ENCODE measurements at places on chromosomes 11 and 22.

GRCh38 chr11:17063171-17064002, 14.1 kb downstream of the RPS13 start:
- DNase-seq: no peak

DNA sequence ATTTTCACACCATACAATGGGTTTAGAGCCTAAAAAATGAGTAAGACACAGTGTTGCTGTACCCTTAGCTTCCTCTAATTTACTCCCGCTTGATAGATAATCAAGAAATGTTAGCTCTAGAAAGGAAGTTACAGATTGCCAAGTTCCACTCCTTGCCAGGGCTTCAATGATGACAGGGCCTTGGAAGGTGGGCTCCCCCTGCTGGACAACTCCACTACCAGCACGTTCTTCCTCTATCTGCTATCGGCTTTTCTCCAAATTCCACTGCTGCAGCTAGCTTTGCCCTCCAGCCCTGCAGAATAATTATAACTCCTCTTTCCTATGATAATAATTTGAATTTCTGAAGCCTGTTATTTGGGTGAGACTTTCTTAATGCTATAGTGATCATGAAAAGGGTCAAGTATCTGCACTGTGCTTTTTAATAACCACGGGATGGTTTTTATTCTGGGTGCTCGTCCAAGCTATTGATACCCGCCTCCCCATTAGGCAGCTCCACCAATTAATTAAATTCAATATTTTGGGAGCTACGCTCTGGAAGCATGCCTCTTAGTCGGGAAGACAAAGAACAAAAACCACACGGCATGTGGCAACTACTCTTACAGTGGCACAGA, 9.0 kb downstream of the SYN3 start:
- peak; percentile 44 for DNase-seq

- no peak for DNase-seq
Observed at GRCh38 chr11:85627332-85627997, at the start of gene DLG2. TSS of gene DLG2 (minus strand) at chr11:85627344.

GRCh38 chr22:38725900-38726655, 20.3 kb downstream of the GTPBP1 start:
- no peak for DNase-seq

GRCh38 chr22:25942115-25942855, 200.3 kb downstream of the MYO18B start:
- DNase-seq: no peak

DNA sequence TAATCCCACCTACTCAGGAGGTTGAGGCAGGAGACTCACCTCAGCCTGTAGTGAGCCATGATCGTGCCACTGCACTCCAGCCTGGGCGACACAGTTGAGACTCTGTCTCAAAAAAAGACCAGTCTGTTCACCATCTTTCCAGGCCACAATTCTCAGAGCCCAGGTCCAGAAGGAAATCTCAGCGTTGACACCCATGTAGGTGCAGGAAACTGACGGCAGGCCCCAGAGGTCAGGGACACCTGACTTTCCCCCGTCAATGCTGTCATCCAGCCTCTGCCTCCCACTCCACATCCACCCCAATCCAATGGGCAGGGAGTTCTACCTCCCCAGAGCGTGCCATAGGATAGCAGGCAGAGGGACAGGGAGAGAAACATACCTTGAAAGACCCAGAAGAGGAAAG, 5.9 kb upstream of the GRK2 start:
- no peak for DNase-seq

DNA sequence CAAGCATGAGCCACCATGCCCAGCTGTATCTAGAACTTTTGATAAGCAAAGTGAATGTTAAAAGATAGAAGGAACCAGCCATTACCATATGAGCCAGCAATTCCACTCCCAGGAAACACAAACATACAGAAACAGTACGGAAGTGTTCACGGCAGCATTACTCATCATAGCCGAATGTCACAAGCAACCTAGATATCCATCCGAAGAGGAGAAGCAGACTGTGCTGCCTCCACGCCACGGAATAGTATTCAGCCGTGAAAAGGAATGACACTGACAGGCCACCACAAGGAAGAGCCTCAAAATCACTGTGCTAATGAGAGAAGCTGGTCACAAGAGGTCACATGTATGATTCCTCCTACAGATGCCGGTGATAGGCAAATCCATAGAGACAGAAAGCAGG, 17.6 kb upstream of the MGAT3 start:
- no peak for DNase-seq

DNA sequence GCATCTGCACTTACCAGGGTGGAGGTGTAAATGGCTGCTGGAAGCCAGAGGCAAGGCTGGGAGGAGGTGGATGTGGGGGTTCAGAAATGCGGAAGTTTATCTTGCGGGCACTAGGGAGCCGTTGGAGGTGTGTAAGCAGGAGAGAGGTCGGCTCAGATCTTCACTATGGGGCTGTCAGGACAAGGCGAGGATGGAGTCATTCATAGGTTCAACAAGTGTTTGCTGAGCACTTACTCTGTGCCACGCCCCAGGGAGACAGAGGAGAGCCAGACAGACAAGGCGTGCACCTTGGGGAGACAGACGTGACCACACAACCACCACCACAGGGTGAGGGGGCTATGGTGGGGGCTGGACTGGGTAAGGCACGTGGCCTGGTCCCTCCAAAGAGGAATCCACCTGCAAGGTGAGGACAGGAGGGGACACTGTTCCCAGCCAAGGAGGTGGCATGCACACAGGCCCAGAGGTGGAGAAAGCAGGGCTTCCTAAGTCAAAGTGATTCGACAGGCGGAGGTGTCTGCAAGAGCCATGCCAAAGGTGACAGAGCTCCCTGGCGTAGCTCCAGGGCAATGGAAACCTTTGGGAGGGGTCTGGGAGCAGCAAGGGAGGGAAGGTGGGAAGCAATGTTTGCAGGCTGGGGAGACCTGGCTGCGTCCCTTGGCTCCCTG, 30.8 kb upstream of the TCF20 start:
- DNase-seq: no peak

DNA sequence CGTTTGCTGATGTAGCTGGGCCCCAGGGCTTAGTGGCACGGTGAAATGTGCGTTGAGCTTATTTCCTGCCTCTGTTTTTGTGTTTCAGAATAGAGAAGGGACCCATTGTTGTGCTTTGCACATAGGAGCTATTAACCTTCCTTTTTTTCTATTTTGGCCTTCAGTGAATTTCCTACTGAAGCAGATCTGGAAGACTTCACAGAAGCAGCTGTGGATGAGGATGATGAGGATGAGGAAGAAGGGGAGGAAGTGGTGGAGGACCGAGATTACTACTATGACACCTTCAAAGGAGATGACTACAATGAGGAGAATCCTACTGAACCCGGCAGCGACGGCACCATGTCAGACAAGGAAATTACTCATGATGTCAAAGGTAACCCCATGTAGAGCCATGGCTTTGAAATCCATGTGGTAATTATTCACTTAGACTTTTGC, 37.4 kb upstream of the ST14 start:
- no peak for DNase-seq

DNA sequence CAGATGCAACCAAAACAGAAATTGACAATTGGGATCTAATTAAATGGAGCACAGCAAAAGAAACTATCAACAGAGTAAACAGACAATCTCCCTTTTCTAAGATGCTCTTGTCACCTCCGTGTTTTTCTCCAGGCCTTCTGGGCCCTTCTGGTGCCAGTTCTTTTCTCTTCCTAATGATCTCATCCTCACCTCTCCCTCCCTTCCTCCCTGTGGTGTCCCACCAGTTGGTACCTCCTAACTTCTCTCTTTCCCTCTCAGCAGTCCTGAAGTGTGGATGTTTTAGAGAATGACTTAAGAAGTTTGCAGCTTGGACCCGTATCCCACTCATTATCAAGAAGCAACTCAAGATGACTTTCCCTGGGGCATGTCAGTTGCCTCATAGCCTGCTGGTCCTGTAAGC, 6.4 kb downstream of the APOBEC3H start:
- DNase-seq: no peak

GRCh38 chr11:132187386-132187785, 817.0 kb downstream of the NTM start:
- no peak for DNase-seq

DNA sequence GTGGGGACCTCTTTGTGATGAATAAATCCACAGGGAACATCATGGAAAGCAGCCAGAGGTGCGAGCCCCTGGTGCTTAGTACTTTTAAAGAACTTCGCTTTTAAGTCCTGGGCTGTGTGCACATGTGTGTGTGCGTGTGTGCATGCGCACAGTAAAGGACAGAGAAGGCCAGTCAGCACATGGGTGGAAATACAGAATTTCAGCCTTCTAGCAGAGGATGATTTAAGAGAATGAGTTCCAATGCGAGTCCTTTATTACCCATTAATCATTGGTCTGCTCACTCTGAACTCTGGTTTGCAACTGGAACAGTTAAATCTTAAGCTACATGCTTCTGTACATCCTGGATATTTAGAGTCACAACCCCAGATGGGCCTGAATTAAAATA, 18.9 kb downstream of the TEAD1 start:
- no peak for DNase-seq

- DNase-seq: no peak
Observed at GRCh38 chr22:38607680-38608079, 37.7 kb upstream of the DMC1 start.

GRCh38 chr11:84543367-84544159, 1083.6 kb downstream of the DLG2 start:
- no peak for DNase-seq

- DNase-seq: no peak
Observed at GRCh38 chr11:103897160-103897936, 139.1 kb upstream of the DDI1 start.

DNA sequence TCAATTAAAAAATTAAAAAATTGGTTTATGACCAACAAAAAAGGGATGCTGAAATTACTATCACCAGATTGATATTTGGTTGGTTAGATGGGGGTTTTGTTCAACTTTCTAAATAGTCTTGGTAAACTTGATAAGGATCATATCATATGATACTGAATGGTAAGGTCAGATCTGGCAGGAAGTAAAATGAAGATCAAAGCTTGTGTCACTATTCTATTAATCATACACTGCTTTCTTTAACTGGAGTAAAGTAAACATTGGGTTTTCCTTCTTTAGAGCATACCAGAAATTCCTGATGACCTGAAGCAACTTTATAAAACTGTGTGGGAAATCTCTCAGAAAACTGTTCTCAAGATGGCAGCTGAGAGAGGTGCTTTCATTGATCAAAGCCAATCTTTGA, 40.2 kb downstream of the RRM1 start:
- no peak for DNase-seq

- no peak for DNase-seq
Observed at GRCh38 chr22:33874206-33874605, 46.1 kb downstream of the LARGE1 start.

GRCh38 chr11:67572747-67573419, 10.7 kb upstream of the GSTP1 start:
- peak; percentile 15 for DNase-seq

DNA sequence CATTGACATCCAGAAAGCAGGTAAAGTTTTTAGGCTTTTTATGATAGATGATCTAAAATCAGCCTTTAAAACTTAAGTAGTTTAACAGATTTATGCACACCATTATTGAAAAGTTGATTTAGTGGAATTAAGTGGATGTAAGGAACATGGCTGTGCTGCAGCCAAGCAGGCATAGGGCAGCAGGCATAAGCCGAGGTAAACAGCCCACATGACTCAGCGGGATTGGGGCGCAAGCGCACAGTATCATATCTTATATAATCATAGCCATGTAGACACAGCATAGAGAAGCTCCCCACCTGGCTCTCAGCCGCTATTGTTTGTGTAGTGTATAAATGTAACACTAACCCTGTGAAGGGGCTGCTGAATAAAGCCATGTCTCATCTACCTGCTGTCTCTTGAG, 157.5 kb downstream of the WNT11 start:
- DNase-seq: no peak

DNA sequence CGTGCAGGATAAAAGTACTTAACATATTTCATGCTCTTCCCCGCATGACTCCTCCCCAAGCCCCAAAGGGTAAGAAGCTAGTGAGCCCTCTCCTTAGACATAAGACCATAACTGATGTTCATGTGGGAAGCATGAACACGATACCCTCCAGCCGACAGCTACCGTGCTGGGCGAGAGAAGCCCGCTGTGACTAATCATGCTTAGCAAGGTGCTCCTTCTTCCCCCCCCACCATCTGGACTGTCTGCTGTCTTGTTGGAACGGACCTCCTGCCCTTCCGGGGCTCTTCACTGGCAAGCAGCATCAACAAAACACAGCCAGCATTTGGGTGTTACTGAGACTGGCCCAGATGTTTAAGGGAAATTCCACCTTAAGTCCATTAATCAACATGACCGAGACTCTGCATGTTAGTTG, 200.6 kb downstream of the DBX1 start:
- no peak for DNase-seq

- no peak for DNase-seq
Observed at GRCh38 chr11:75454987-75455386, 22.0 kb upstream of the KLHL35 start.

GRCh38 chr11:119599864-119600541, 129.0 kb downstream of the NECTIN1 start:
- no peak for DNase-seq

- peak; percentile 16 for DNase-seq
Observed at GRCh38 chr11:44538375-44539054, 26.9 kb upstream of the CD82 start.

DNA sequence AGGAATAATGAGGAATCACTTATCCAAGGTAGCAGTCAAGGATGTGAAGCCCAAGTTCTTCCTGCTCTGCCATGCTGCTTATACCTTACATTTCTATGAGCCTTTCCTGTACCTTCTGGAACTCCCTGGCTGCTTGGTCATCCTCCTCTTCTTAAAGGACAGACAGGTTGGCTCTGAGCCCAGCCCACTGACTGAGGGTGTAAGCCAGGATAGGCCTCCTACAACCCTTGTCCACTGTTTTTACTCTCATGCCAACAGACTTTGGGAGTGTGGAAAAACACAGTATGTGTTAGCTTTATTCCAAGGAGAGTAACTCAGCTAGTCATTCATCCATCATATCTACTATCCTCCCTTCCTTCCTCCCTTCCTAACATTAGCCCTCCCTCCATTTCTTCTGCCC, 47.5 kb downstream of the IRAG1 start:
- no peak for DNase-seq

DNA sequence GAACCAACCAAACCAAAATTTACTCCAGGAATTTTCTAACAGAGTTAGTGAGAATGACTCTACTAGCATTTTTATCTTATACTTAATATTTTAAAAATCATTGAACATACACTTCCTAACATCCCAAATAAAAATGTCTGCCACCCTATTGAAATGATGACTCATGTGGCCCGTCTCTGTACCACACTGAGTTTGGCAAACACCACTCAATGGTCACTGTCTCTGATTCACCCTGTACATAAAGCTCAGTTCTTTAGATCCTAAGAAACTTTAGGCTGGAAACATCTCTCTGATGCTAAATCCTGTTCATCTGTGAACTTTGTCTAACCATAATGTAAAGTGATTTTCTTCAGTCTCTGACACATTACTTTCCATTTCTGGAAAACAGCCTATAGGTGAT, 182.0 kb downstream of the CWF19L2 start:
- no peak for DNase-seq

GRCh38 chr22:48198489-48199459, 1436.3 kb downstream of the TBC1D22A start:
- no peak for DNase-seq

DNA sequence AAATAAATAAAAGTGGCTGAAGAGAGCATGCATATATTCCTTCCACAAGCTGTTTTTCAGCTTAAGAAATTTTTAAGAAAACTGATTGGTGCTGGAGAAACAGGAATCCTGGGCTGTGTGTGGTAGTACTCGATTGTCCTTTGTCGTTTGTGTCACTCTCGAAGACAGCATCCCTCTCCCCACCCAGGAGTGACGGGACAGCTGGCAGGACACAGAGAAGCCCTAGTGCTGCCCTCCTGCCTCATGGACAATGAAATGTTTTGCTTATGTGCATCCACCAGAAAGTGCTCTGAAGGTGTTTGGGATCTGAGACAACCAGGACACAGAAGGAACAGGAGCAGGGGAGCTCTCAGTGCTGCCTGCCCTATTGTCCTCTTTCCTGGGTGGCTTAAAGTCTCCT, 12.8 kb downstream of the PLAAT4 start:
- no peak for DNase-seq

Measured in AG09319 (cell line).